ENCODE measurements at places on chromosomes 2 and 18.

GRCh38 chr2:101679037-101679726 is 18.3 kb upstream of the MAP4K4 start:
- H3K27ac ChIP-seq, result no peak overlapping the region
- no peaks in the 10 kb centered on the region for H3K36me3 ChIP-seq
- no peak for DNase-seq
- peaks cover 3% of the 10 kb centered on the region for H3K4me1 ChIP-seq
- H3K27me3 ChIP-seq, result no peaks in the 10 kb centered on the region
- no peak overlapping the region for H3K4me3 ChIP-seq

DNA sequence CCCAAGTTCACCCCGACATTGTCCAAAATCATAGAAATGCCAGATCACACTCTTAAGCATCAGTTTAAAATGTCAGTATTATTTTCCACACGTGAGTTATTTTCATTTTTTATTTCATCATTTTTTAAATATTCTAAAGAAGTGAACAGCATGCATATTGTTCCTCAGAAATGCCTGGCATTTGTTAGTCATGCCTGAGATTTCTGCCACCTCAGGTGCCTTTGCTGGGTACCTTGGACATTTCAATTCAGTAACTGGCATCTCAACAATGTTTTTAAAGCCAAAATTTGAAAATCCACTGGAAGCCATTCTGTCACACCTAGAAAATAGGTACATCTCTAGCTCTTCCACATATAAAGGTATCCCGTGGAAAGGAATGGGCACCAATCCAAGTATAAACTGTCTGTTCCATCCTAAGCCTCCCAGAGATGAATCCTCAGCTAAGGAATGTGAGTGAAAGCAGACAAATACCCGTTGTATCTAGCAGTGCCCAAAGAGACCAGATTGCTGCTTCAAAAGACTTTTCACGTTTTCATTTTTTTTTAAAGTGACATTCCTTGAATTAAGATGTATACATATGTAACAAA is 159.8 kb downstream of the ZNF385B start:
- no peaks in the 10 kb centered on the region for H3K27me3 ChIP-seq
- H3K36me3 ChIP-seq, result no peaks in the 10 kb centered on the region
- no peak overlapping the region for H3K4me3 ChIP-seq
- DNase-seq, result no peak
- H3K4me1 ChIP-seq, result no peaks in the 10 kb centered on the region

GRCh38 chr2:113809076-113809736 is 52.8 kb upstream of the SLC35F5 start:
- no peak overlapping the region for H3K27ac ChIP-seq
- H3K27me3 ChIP-seq, result no peaks in the 10 kb centered on the region
- no peaks in the 10 kb centered on the region for H3K36me3 ChIP-seq

DNA sequence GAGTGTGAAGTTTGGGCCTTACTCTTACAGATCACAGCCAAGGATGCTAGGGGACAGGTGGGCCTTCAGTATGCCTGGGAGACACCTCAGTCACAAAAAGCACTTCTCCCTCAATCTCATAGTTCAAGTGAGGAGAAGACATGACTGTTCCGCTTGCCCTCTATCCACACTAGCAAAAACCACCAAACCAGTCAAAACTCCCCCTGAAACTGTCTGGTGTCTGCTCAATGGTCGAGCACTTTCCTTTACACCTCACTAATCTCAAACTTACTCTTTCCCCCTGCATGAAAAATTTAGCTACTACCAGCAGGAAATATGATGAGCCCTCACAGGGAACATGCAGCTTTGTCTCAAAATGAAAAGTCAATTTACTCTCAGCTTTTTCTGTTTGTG is 232.2 kb downstream of the TRIB2 start:
- H3K4me3 ChIP-seq, result no peak overlapping the region
- DNase-seq, result no peak
- H3K27ac ChIP-seq, result no peak overlapping the region
- H3K27me3 ChIP-seq, result no peaks in the 10 kb centered on the region

DNA sequence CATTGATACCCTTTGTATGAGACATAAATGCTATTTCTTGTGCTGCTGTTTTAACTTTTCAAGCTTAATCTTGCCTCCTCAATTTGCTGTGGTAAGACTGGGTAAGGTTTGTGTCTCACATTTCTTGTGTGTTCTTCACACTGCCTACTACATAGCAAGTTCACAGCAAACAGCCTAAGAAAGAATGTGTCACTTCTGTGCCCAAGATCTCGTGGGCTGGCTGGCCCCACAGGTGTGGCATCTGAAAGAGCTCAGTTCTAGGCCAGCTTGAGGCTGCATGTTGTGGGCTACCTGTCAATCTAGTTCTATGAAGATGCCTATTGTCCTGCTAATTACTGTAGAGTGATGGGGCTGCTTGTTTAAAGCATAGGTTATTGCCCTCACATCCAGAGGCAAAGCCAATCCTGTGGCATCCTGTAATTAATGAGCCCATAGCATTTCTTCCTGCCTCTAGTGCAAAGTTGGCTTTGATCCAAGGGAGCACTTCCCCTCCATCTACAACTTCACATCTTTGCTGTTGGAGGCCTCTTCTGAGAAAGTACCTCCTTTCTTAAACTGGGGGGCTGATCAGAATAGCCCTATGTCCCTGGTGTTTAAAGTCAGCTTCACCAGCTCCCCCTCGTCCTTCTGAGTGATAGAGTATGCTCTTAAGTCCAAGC is 40.9 kb upstream of the ASPRV1 start:
- peaks cover 34% of the 10 kb centered on the region for H3K4me1 ChIP-seq
- no peak for DNase-seq
- H3K27ac ChIP-seq, result no peak overlapping the region

DNA sequence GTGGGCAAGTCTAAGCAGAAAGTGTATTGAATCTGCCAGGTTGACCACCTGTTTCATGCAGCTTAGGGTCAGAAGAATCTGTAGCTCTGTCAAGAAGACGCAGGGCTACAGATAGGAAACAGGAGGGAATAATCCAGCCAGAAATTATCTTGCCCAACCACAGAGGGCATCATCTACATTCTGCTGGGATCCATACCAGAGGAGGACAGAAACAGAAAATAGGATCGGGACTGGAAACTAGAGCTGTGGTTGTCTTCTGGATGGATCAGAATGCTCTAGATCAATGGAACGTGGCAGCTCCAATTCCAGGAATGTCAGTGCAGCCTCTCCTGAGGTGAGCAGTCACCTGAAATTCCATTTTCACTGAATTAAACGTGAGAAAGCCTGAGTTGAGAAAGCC is 3.6 kb downstream of the SPATA3 start:
- no peak overlapping the region for H3K4me3 ChIP-seq
- H3K36me3 ChIP-seq, result no peaks in the 10 kb centered on the region
- peaks cover 47% of the 10 kb centered on the region for H3K27me3 ChIP-seq
- H3K27ac ChIP-seq, result no peak overlapping the region
- DNase-seq, result no peak
- H3K4me1 ChIP-seq, result no peaks in the 10 kb centered on the region

GRCh38 chr18:36127836-36128529 is 1.2 kb downstream of the SLC39A6 start:
- H3K27me3 ChIP-seq, result no peaks in the 10 kb centered on the region
- peak; percentile 23 for DNase-seq
- H3K4me3 ChIP-seq, result peak overlapping the region; percentile 91
- H3K27ac ChIP-seq, result no peak overlapping the region

Data from K562 (cell line).